ENCODE measurements at places on chromosomes 16 and 17. TPM values are rescaled to one million over a fixed set of nuclear protein-coding genes. Genes with fewer than 3 reads are reported as not detected.

CD300A gene
- not detected for total RNA-seq

PDE6G gene
- total RNA-seq, result 0.86 TPM

FZD2 gene
- 0.66 TPM for total RNA-seq

UBE2O gene
- 34.3 TPM for total RNA-seq

HS3ST2 gene
- not detected for total RNA-seq

MYH13 gene
- total RNA-seq, result not detected

ARHGAP23 gene
- 96.5 TPM for total RNA-seq

C16orf89 gene
- not detected for total RNA-seq

GNGT2 gene
- 3.2 TPM for total RNA-seq

GP1BA gene
- total RNA-seq, result not detected

SLFN14 gene
- total RNA-seq, result not detected

ABCC12 gene
- not detected for total RNA-seq

SLC38A8 gene
- not detected for total RNA-seq

SLC25A10 gene
- 23.7 TPM for total RNA-seq

EPX gene
- total RNA-seq, result not detected

CACNG1 gene
- total RNA-seq, result not detected

CA7 gene
- total RNA-seq, result not detected
